ENCODE measurements at places on chromosomes 7 and 10.

GRCh38 chr7:94080551-94080950, 76.4 kb upstream of the BET1 start:
- DNase-seq, result no peak

- no peak for DNase-seq
These were observed 6.4 kb upstream of the PDCD4 start for GRCh38 chr10:110865186-110865808.

- no peak for DNase-seq
These were observed 1.1 kb upstream of the SEC31B start for GRCh38 chr10:100520811-100521210.

DNA sequence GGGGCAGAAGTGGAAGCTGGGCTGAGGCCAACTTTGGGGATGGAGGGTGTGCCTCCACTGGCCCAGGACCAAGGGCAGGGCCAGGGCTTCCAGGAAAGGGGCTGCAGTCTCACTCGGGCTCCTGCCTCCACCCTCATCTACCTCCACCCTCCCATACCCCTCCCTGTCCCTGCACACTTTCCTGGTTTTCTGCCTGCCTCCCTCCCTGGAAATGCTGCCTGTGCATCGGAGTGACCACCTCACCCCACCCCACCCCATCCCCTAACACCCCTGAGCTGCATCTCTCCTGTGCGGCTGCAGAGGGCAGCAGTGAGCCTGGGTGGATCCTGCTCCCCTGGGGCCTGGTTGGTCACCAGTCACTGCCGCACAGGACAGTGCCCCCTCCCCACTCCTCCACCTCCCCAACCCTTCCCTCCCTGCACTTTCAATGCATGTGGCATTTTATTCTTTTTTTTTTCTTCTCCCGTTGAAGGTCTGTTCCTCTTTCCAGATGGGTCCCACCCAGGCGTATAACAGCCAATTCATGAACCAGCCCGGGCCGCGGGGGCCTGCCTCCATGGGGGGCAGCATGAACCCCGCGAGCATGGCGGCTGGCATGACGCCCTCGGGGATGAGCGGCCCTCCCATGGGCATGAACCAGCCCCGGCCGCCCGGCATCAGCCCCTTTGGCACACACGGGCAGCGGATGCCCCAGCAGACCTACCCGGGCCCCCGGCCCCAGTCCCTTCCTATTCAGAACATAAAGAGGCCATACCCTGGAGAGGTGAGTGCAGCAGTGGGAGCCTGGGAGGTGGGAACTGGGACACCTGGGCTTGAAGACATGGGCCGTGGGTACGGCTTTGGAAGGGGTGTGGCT, 54.1 kb upstream of the PPIF start:
- DNase-seq, result peak; percentile 57

- DNase-seq, result no peak
These were observed 57.6 kb downstream of the IKZF1 start for GRCh38 chr7:50362142-50362541.

GRCh38 chr7:107056728-107057473, 12.4 kb downstream of the PRKAR2B start:
- DNase-seq, result no peak

DNA sequence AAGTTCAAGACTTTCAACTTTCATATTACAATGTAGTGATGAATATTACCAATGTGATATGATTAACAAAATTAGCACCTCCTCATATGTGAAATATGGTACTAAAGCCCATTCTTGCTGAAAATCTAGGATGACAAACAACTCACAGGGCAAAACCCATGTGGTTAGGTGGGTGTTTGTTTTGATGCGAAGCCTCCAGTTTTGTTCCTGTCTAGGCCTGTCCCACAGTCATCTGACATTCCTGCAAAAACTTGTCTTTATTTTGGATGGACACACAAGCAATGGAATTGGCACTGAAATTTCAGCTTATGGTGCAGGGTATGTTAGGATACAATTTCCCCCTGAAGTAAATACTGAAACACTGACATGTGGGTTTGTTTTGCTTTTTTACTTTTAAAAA, 95.3 kb downstream of the PARD3 start:
- no peak for DNase-seq
